ENCODE measurements at places on chromosomes 16 and 17.

DNA sequence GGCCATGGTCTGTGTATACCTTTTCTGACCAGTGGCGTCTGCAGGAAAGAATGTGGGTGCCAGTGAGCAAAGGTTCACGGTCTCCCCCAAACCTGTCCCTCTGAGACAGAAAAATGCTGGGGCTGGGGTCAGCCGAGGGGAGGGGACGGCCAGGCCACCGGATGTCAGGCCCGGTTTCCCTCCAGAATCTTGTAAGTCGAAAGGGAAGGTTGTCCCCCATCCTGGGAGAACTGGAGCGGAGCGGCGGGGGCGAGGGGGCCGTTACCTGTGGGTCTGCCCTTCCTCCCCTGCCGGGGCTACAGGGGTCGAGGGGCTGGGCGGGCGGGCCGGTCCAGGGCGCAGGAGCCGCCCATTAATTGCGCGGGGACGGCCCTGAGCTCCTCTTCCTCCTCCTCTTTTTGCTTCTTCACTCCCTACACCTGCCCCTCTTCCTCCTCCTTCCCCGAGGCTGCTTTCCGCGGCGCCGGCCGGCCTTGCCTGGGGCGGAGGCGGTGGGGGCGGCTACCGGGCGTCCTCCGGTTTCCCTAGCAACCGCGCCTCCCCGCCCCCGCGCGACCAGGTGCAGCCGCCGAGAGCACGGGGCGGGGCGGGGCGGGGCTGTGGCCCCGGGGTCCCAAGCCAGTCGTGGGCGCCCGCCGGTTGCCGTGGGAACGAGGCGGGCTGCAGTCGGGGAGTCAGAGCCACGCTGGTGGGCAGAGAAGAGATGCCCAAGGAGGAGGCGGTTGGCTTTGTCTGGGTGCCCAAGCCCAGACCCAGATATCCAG lies at the start of gene MARCHF10:
TSS of gene MARCHF10 (minus strand) at position 503 of the 764 bp plus-strand sequence. CDS start 6,579 bp downstream, outside the sequence.
- DNase-seq: no peak

DNA sequence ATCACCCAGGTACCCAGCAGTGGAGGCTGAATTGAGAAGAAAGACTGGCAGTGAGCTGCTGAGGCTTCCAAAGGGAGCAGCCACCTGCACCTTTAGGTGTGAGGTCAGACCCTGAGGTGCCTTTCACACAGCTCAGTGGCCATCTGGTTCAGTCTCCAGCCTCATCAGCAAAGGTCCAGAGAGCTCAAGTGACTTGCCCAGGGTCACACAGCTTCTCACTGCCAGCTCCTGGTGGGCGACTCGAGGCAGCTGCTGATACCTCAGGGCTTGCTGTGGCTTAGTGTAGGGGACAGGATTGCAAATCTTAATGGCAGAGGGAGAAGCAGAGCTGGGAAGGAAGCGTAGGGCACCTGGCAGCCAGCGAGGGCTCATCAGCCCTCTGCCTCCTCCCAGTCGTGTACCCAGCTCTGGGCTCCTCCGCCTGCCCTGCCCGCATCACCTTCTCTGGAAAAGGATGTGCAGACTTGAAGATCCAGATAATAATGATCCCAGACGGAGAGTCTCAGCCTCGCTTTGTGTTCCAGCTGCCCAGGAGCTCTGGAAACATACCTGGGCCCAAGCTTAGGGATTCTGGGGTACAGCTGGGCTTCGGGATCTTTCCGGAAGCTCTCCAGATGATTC lies 165.3 kb upstream of the GSE1 start:
- DNase-seq: no peak

DNA sequence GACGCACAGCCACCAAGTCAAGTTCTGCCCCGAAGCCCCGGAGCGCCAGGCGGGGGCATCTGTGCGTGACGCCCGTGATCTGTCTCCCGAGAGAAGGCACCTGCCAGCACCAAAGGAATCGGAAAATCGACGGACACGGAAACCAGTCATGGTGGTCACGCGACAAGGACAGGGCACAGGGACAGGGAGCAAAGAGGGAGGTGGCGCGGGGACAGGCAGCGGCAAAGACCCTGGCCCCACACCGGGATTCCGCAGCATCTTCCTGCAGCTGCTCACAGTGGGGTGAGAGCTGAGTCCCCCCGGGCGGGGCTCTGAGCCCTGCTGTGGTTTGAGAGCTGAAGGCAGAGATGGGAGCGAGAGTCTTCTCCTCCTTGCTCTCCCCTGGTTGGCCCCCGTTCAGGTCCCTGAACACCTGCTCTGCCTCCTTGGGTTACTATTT lies 56.4 kb downstream of the ABR start:
- DNase-seq: no peak

DNA sequence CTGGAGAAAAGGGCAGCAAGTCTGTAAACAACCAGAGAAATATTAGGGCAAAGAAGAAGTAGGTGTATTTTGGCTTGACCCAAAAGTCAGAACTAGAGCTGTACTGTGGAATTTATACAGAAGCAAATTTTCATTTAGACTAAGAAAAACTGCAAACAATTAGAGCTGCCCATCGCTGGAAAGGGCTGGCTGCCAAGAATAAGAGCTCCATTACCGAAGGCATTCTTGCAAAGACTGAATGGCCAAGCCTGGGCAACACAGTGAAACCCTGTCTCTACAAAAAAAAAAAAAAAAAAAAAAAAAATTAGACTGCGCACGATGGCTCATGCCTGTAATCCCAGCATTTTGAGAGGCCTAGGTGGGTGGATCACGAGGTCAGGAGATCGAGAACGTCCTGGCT lies 53.9 kb upstream of the TMC5 start:
- DNase-seq: no peak

DNA sequence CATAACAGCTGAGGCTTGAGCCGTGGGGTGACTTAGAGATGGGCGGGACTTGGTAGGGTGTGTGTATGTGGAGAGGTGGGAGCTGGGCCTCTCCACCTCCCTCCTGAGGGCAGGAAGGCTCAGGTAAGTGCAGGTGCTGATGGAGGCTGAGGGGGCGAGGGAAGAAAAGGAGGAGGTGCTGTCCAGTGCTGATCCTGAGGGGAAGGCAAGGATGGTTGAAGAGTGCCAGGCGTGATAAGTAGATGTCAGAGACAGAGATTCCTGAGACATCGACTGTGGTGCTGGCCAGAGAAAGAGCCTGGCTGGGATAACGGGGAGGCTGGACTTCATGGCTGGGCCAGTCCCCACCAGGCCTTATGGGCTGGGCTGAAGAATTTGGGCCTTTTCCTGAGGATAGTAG lies 159.1 kb downstream of the SDK2 start:
- no peak for DNase-seq

All from stimulated activated CD4-positive, alpha-beta T cell treated with anti-CD3 and anti-CD28 coated beads, Interleukin-15, amount 100 ng/mL, for 1 hour (primary cell).